NCI-H187 treated with DMSO at 0.1 percent for 48 hours (cell line): ENCODE measurements at places on chromosomes 7 and 10.
A peak's percentile ranks its signal among the peaks of the same experiment; 100 is the strongest.

DNA sequence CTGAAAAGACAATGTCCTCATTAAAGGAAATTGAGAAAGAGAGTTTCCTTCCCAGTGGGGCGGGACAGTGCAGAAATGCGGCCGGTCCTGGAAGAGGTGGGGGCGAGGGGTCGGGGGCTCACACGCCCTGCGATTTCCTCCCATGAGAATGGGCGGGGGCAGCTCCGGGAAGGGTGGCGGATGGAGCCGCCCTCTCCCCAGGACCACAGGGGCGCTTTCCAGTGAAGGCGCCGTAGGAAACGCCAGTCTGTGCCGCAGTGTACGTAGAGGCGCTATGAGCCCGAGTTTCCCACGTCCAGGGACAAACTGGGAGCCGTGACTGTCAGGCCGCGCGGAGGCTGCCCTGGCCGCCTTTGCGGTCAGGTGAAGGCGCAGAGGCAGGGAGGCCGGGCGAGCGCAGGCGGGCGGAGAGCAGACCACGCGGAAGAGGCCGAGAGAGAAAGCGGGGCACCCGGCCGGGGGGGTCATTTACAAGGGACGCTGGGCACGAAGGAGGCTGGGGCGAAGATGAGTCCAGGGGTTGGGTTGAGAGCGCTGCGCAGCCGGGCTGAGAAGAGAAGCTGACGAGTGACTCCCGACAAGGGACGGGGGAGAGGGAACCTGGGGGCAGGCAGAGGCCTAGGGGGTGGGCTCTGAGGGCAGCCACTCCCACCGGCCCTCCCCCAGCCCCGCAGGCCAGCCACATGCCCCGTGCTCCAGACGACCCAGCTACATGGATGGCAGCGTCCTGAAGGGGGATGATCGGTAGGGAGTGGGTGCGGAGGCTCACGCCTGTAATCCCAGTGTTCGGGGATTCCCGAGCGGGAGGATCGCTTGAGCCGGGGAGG is 45.0 kb downstream of the ALOX5 start:
- no peak for DNase-seq

- no peak for DNase-seq
Observed at GRCh38 chr7:41984888-41985287, 252.1 kb downstream of the GLI3 start.

- no peak for DNase-seq
Observed at GRCh38 chr7:102992938-102993717, 80.3 kb downstream of the LRRC17 start.

- DNase-seq = no peak
Observed at GRCh38 chr10:70619271-70620019, 16.9 kb upstream of the PRF1 start.

GRCh38 chr7:137564677-137565076 is 221.1 kb upstream of the PTN start:
- no peak for DNase-seq

DNA sequence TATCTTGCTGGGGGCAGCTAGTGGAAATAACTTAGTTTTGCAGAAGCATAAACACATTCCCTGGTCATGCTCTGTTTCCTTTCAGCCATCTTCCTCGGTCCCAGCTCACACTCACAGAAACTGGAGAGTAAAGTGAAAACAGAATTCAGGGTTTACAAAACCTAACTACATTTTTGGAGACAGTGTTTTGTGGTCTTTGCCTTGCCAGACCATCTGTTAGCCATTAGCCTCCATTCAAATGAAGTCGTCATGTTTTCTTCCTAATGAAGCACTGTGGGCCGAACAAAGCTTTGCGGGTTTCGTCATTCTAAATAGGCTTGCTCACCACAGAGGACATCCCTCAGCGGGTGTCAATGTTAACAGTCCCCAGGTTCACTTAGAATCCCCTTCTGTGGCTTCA is 214.6 kb upstream of the TMEM72 start:
- DNase-seq = no peak

DNA sequence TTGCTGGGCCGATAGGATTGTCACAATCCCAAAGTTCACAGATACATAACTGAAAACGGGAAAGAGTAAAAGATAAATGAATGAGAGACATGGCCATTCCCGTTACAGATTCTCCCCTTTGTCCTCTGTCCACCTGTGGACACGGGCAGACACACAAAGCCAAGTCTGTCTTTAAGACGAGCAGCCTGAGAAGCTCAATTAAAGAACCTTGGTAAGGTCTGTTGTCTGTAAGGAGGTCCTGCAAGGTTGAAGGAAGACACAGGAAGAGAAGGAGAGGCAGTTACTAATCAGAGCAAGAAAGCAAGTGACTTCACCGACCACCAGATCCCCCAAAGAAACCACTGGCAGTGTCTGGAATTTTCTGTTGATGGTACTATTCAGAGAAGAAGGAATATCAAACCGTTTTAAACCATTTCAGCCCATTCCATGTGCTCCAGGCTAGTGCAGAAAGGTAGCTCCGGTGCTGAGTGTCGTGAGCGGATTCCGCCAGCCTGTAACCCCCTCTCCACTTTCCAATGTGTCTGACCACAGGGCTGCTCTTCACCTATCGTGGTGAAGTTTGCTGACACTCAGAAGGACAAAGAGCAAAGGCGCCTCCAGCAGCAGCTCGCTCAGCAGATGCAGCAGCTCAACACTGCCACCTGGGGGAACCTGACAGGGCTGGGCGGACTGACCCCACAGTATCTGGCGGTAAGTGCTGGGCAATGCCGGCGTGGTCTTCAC is 252.6 kb downstream of the CELF2 start:
- peak; percentile 10 for DNase-seq

DNA sequence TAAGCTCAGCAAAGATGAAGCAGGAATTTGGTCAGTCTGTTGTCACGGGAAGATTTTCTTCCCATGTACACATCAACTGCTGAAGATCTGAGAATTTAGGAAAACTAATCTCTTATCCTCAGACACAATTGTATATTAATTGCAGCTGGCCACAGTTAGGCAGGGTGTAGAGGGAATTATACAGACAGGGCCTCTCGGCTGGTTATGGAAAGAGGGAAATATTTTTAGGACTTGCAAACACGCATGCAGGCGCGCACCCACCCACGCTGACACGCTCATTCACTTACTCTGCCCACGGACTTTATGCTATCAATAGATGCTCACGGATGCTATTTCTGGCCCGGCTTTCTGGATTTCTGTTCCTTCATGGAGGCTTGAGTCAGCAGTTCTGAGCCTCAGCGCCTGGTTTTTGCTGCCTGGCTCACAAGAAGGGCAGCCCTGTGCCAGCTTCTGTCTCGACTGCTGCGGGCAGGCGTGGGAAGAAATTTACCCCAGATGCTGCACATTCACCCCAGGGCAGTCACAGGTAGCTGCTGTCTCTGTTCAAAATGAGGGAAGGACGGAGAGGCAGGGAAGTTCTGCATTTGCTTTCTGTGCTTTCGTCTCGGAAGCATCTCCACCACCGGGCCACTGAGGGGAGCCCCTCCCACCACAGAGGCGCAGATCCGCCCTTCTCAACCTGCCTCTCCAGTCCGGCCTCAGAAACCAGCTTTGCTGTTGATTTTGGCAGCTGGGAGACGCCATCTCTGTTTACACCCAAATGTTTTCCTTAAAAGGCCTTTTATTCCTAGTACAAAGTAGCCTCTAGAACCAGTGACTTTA is 116.3 kb upstream of the BTBD16 start:
- DNase-seq = no peak

GRCh38 chr10:31393844-31394243 is 74.8 kb downstream of the ZEB1 start:
- no peak for DNase-seq

GRCh38 chr7:42214060-42214679 is 22.8 kb downstream of the GLI3 start:
- no peak for DNase-seq

- no peak for DNase-seq
Observed at GRCh38 chr10:19043431-19043830, 5.2 kb upstream of the MALRD1 start.

- no peak for DNase-seq
Observed at GRCh38 chr7:87590578-87590977, 10.1 kb downstream of the ABCB1 start.

DNA sequence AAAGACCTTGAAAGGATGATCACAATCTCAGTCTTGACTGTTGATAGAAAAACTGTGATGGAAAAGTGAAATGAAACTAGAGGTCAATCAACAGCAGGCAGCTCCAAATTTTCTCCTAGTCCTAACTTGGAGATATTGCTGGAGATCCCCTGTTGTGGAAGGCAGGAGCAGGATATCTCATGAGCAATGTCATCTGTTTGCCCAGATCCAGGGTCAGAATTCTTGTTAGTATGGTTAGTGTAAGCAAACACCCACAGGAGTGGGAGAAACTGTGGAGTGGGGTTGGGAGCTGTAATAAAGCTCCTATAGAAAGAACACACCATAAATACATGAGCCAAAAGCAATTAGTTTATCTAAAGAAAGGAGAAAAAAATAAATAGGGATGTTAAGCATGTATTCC is 169.0 kb downstream of the AKR1D1 start:
- no peak for DNase-seq

GRCh38 chr7:117659531-117660011 is 179.7 kb downstream of the CFTR start:
- DNase-seq = no peak

DNA sequence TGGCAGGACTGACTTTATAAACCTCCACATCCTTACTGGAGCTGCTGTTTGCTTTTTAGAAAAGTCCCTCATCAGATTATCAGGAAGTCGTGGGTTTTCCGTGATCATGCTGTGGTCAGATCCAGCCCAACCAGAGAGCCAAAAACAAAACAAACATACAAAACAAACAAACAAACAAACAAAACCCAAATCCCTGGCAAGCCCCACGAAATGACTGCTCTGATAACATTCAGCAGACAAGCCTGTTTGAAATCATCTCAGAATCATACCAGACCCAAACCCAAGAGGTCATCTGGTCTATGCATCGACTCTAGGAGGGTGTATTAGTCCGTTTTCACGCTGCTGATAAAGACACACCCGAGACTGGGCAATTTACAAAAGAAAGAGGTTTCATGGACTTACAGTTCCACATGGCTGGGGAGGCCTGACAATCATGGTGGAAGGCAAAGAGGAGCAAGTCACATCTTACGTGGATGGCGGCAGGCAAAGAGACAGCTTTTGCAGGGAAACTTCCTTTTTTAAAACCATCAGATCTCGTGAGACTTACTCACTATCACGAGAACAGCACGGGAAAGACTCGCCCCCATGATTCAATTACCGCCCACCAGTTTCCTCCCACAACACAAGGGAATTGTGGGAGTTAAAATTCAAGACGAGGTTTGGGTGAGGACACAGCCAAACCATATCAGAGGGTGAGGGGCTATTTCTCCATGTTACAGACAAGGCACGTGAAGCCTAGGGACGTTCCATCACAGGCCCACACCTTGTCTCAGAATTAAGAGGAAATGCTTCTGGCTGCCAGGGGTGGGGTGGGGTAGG is 85.7 kb downstream of the PARP12 start:
- DNase-seq = no peak

- DNase-seq = no peak
Observed at GRCh38 chr10:101831169-101831811, 12.3 kb downstream of the KCNIP2 start.

- DNase-seq = no peak
Observed at GRCh38 chr7:96266580-96266979, 55.3 kb downstream of the SLC25A13 start.

GRCh38 chr10:70911386-70911785 is 23.0 kb upstream of the PCBD1 start:
- no peak for DNase-seq

DNA sequence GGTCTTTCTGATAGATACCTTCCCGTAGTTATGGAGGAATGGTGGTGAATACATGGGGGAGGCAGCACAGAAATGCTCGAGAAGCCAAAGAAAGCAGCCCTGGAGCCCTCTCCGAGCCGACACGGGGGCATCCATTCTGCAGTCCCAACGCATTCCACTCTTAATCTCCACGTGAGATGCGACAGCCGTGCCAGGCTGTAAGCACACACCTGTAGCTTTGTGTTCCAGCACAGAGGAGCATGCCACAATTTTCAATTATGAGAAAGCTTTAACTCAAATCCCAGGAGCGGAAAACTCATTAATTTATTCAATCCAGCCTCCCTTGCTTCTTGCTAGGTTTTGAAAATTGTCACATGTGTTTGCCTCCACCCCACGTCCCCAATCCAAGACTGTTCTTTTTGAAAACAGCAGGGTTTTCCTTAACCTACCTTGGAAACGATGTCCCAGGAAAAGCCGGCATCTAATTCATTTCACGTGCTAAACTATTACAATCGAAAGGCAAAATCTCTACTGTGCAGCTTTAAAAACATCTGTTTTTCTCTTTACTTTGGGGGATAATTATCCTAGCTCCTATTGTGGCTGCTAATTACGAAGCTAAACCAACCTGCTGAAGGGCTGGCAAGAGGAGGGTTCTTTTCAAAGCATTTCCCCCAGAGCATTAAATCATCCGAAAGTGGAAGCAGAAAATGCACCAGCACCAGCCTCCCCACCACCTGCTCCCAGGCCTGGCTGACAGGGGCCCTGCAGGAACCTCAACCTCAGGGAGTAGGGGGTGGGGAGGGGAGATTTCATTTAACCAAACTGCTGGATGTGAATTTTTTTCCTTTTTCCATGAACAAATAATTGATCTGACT is 56.0 kb upstream of the CHST15 start:
- DNase-seq = peak; percentile 22
